ENCODE measurements at places on chromosomes 7 and 10.
A peak's percentile ranks its signal among the peaks of the same experiment; 100 is the strongest.

DNA sequence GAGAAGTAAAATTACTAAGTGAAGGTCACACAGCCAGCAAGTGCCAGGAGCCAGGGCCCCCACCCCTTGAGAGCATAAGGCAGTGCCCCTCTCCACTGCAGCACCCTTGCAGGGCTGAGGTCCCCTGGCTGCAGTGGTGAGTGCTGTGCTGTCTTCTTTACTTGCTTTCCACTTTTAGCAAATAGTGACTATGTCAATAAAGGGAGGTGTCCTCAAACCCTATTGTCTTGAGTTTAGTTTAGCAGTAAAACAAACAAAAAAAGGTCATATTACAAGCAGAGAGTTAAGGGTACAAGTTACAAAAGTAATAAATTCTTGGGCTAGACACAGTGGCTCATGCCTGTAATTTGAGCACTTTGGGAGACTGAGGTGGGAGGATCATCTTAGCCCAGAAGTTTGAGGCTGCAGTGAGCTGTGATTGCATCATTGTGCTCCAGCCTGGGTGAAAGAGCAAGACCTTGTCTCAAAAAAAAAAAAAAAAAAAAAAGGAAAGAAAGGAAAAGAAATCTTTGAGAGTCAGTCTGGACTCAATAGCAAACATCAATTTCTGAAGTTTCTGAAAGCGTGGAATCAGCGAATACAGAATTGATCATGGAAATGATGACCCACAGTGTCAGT, 39.0 kb upstream of the KIF5B start:
- no peak for DNase-seq

DNA sequence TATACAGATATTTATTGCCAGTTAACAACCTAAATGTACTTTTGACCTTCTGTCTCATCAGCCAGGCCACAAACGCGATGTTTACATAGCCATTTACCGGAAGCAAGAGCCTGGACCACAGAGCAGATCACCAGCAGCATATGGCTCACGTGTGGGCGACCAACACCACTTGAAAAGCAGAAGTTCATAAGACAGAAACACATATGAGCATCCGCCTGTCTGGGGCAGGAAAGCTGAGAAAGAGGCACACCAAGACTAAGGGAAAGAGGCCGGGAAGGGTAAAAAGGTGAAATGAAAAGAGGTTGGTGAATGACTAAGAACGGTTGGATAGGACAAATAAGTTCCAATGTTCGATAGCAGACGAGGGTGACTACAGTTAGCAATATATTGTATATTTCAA, 1.3 kb downstream of the ABCB1 start:
- DNase-seq, result no peak

GRCh38 chr7:149261316-149261828, 624 bp upstream of the ZNF783 start:
- DNase-seq, result no peak

- DNase-seq, result peak; percentile 81
Observed at GRCh38 chr10:13707156-13707881, 120.6 kb downstream of the PRPF18 start.

GRCh38 chr7:25821225-25821624, 330.8 kb upstream of the NFE2L3 start:
- no peak for DNase-seq

All from ecto neural progenitor cell (in vitro differentiated cells).